ENCODE measurements at places on chromosomes 7 and 10.

DNA sequence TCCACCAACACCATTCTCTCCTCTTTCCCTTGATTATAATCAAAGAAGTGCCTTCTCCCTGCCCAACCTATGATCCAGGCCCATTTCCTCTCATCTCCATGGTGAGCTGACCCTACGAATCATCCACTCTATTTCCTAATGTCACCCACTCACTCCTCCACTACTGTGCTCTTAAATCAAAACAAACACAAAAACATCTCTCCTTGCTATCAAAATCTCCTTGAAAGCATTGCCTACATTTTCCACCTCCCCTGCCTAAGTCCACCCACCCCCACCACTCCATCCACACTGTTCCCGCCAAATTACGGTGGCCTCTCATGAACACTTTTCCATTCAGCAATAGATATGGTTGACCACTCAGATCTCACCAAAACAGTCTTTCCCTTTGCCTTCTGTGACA lies 5.3 kb downstream of the DYDC1 start:
- no peak for DNase-seq

DNA sequence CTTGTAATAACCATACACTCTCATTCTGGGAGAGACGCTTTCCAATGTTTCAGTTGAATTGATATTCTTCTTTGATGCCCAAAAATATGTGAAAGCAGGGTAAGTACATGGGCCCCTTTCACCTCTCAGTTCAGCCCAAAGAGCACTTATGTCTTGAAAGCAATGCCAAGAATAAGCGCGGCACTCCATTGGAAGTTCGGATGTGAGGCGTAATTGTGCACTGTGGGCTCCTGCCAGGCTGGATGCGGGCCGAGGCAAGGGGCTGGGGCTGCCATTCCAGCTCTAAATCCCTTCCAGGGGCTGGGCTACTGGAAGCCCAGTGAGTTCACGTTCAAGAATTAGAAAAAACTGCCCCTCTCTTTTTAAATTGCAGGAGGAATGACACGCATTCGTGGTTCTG lies 113.8 kb downstream of the EBF3 start:
- no peak for DNase-seq

GRCh38 chr7:54591404-54592386 lies 49.5 kb downstream of the VSTM2A start:
- no peak for DNase-seq

DNA sequence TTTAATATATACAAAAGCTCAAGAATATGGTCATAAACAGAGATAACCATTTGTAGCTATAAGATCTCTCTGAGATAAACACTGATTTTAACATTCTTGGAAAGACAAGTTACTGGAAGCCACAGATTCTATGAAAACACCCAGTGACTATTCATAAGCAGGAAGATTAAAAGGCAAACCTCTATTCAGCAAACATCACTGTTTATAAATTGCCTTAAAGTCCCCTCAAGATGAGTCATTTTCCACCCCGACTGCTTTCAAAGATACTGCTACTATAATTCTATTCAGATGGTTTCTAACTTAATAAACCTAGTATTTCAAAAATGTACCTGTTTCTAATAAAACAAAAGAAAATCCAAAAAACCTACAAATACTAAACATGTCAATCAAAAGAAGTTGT lies 21.0 kb downstream of the TM9SF3 start:
- peak; percentile 37 for DNase-seq

DNA sequence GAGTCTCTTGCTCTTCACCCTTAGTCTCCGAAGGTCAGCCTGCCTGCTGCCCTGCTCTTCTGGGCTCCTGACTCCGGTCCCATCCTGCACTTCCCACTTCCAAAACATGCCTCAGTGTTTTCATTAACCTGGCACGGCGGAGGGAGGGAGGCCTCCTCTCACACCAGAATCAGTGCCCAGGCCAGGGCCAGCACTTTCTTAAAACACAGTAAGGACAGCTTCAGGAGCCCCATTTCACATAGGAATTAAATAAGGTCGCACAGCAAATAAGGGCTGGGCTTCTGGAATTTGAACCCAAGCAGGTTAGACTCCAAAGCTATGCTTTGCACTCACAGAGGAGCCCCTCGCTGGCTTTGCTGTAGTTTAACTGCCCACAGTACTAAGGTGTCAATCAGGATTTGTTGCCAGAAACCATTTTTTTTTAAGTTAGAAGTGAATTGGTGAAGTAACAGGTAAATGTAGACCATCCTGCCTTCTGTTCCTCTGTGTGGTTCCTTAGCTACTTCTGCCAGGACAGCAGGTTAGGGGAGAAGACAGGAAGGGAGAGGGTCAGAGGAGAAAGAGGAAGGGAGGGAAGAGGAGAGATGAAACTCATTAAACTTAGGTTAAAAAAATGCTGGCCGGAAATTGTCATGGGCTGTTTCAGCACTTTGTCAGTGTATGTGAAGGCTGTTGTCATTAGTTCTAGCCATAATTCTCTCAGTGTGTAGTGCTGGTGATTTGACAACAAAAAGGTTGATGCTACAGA lies 1.1 kb downstream of the RASSF4 start:
- DNase-seq = no peak

- no peak for DNase-seq
Measured at GRCh38 chr7:105841866-105842265, 34.5 kb downstream of the ATXN7L1 start.

DNA sequence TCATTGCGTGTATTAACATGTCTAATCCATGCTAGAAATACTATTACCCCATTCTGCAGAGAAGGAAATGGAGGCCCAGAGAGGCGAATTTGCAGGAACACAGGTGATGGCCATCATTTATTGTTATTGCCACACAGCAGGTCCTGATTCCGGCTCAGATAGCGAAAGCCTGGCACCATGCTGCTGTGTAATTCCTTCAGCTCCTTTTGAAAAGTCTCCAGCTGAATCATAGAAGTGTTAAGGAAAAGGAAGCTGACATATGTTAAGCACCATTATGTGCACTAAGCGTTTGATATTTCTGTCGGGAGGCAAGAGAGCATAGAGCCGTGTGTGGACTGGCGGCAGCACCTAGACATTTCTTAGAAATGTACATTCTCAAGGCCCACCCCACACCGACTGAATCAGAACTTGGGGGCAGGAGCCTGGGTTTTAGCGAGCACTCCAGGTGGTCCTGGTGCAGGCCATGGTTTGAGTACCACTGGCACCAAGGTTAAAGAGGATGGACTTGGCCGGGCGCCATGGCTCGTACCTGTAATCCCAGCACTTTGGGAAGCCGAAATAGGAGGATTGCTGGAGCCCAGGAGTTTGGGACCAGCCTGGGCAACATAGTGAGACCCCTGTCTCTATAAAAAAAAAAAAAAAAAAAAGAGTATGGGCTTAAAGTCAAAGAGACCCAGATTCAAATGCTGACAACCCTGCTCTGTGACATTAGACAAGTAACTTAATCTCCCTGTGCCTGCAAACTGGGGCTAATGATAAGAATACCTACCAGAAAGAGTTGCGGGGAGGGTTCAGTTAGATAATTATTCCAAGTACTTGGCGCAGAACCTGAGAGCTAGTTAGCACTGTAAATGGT lies 52.2 kb downstream of the UNC5B start:
- DNase-seq = no peak

DNA sequence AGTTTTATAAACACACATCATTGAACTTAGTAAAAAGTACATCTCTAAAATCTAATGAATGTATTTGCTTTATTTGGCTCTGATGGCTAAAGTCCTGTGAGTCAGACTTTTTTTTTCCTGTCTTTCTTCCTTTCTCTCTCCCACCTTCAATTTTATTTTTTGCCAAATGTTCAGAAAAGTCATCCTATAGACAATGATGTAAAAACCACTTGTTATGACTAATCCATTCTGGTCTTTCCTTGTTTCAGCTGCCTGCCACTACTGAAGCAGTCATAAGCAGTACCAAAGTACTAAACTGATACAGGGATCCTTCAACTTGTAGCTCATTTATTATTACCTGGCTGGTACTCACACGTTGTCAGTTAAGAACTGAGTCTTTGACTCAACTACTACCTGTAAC lies 23.9 kb downstream of the HECTD2 start:
- DNase-seq = no peak
